Activated CD8-positive, alpha-beta T cell treated with anti-CD3 and anti-CD28 coated beads, Interleukin-2, amount 10 ng/mL, durations not matched to agents 7 days and 5 days (primary cell): ENCODE measurements at places on chromosomes 13 and 19.

DNA sequence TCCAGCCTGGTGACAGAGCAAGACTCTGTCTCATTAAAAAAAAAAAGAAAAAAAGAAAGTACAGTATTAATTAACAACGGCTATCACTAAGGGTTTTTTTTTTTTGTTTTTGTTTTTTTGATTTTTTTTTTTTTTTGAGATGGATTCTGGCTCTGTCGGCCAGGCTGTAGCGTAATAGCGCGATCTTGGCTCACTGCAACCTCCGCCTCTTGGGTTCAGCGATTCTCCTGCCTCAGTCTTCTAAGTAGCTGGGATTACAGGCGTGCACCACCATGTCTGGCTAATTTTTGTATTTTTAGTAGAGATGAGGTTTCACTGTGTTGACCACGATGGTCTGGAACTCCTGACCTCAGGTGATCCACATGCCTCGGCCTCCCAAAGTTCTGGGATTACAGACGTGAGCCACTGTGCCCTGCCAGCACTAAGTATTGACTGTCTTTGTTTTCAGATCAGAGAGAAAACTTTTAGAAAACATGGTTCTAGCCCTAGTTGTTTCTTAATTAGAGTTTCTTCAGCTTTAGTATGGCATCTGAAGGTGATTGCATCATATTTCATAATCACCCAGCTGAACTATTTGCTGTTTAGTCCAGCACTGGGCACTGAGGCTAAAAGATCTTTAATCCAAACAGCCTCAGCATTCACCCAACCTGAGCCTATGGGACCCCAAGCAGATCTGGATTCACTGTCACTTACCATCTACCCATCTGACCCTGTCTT lies 2.7 kb upstream of the GATAD2A start:
- DNase-seq = no peak

- DNase-seq = no peak
These were observed 308.3 kb downstream of the TBC1D4 start for GRCh38 chr13:75173457-75174356.

DNA sequence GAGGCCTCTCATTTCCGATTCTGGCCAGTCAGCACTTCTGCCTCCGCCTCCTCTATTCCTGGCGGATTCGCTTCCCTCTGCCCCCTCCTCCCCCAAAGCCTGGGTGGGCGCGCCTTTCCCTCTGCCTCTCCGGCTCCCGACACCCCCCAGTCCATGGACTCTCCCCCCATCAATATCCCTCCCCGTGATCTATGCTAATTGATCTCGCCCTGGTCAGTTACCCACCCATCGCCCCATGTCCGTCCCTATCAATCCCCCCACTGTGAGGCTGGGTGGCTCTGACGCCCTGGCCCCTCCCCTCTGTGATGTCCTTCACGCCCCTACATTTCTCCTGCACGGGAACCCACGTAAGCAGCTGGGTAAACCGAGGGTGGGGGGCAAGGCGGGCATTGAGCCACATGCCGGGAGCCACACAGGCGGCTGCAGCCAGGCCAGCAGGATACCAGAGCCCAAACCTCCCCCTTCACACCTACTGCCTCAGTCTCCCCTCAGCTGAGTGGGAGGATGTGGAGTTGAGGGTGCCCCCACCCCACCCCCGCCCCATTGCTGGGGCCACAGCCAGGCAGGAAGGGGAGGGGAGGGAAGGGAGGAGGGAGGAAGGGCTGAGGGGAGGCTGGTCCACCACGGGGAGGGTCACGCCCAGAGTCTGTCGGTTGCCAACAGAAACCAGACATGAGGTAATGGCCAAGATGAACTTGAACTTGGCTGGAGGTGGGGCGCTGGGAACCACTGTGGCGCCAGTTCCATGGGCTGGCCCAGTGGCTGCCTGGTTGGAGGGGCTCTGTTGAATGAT lies 21.0 kb downstream of the SMIM24 start:
- peak; percentile 33 for DNase-seq

- DNase-seq = no peak
These were observed 323.0 kb downstream of the DNAJC15 start for GRCh38 chr13:43346427-43346826.

DNA sequence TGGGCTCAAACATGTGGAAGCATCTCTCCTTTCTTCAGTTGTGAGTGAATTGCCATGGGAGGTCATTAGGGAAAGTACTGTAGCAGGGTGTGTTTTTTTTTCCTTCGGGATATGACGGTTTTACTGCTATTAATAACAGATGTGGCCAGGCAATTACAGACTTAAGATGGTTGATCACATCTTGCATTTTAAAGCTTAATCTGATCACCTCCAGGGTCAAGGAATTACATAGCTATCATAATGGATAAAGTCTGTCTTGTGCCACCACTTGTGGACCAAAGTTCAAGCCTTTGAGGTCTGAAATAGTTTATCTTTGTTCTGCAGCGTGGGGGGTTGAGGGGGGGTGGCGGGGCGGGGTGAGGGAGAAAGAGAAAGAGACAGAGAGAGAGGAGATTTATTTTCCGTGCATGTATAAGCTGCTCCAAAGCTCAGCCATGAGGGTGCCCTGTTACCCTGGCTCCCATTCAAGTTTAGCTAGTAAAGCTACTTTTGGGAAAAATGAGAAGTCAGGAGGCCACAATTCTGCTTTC lies 5.5 kb upstream of the SERP2 start:
- no peak for DNase-seq

DNA sequence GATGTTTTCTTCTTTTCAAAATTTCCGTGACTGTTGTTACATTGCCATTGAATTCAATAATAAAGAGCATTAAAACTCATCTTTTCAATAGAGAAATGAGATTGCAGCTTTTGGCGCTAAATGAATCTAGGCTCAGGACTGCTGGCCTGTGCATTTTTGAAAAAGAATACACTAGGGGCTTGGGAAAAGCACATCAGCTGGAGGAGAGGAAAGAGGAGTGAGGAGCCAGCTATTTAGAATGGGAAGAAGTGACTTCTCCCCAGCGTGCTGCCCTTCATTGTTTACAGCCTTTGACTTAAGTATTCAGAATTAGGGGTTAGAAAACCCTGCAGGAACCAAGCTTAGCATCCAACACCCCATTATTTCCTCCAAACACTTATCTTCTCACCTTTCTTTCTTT lies 43.3 kb downstream of the TNFSF11 start:
- no peak for DNase-seq

GRCh38 chr19:52140032-52140710 lies 433 bp upstream of the ZNF616 start:
- DNase-seq = no peak

DNA sequence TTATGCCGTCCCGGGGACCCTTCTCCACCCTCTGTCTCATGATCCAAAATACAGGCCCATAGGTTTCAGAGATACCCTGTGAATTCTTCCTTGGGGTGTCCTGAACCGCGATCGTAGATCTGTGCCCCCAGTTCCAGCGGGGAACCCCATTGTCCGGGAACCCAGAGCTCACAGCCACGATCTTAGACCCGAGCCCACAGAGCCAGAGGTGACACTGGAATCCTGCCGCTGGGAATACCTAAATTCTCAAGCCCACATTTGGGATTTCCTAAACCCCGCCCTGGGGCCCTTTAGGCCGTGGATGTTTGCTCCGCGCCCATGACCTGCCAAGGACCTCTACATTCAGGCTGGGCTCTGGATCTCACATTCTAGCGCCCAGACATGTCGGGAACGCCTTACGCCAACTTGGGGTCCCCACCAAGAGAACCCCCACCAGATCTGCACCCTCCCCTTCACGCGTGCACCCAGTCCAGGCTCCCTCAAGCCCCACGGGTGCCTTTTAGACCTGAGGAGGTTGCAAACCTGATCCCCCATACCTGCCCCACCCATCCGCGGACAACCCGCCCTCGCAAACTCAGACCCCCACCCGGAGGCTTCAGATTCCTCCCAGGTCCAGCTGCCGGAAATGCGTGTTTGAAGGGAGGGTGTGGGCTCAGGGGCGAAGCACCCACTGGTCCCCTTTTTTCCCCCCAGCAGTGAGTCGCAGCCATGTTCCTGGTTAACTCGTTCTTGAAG lies 605 bp downstream of the CAPNS1 start:
- peak; percentile 69 for DNase-seq

DNA sequence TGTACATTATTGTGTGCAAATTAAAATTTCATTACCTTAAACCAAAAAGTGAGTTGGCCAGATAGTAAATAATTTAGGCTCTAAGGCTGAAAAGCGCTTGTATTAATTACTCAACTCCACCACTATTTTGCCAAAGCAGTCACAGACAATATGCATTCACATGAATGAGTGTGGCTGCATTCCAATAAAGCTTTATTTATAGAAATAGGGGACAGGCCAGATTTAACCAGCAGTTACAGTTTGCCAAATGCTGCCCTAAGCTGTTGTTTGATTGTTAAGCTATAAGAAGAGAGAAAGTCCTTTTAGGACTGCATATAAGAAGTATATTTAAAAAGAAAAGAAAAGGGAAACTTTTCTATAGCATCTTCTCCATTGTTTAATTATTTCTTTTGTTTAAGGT lies 342.6 kb downstream of the ITGBL1 start:
- no peak for DNase-seq

GRCh38 chr19:46383171-46383815 lies 30.1 kb downstream of the CCDC8 start:
- no peak for DNase-seq

DNA sequence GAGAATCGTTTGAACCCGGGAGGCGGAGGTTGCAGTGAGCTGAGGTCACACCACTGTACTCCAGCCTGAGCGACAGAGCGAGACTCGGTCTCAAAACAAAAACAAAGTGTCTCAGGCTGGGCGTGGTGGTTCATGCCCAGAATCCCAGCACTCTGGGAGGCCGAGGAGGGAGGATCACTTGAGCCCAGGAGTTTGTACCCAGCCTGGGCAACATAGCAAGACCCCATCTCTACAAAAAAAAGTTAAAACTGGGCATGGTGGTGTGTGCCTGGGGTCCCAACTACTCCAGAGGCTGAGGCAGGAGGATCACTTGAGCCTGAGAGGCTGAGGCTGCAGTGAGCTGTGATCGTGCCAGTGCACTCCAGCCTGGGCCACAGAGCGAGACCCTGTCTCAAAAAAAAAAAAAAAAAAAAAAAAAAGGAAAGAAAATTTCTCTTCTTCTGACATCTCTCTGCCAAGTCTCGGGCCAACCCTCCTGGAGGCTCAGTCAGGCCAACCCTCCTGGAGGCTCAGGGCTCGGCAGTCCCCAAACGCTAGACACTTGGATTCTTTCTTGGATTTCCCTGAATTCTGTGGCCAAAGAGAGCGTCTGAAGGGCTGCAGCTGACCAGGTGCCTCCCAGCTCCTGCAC lies 26.3 kb downstream of the ARID3A start:
- no peak for DNase-seq

DNA sequence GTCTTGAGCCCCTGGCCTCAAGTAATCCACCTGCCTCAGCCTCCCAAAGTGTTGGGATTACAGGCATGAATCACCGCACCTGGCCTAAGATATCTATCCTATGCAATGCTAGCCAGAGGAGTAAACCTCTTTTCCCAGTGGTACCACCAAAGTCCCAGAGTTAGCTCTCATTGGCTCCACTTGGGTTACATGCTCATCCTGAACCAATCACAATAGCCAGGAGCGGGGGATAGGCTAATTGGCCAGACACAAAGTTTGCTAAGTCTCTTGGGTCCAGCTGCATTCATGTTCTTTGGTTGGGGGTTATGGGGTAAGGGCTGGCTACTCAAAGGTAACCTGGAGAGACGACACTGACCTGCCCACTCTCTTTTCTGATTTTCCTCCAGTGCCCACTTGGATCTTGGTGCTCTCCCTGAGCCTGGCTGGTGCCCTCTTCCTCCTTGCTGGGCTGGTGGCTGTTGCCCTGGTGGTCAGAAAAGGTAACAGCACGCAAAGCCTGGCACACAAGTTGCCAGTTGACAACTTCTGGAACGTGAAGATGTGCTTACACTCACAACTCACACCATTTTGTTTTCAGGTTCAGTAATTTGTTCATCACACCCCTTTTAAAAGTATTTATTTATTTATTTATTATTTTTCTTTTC lies 7.8 kb downstream of the C19orf38 start:
- DNase-seq = peak; percentile 47

- no peak for DNase-seq
These were observed 168.2 kb downstream of the FGF14 start for GRCh38 chr13:102233566-102234208.

GRCh38 chr13:43663474-43664090 lies 123.2 kb downstream of the ENOX1 start:
- DNase-seq = no peak

GRCh38 chr19:53906211-53907192 lies 2.6 kb upstream of the CACNG7 start:
- peak; percentile 75 for DNase-seq

DNA sequence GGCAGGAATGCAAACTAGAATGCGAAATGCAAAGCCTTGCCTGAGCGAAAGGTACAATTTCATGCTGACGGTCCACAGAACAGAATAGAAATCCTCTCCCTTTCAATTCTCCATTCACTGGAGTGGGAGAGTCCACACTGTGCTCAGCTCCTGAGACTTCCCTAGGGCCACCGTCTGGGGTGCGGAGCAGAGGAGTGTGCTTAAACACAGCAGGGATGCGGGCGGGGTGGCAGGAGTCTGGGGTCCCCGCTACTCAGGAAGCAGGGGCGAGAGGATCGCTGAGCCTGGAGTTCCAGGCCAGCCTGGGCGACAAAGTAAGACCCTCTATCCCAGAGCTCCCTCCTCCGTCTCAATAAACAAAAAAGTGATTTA lies 552 bp upstream of the ZNF816 start:
- DNase-seq = peak; percentile 30

- DNase-seq = no peak
These were observed 1920.9 kb upstream of the PCDH20 start for GRCh38 chr13:63336549-63336948.

GRCh38 chr19:30268601-30269000 lies 103.6 kb upstream of the ZNF536 start:
- DNase-seq = no peak

- DNase-seq = no peak
These were observed 4.6 kb downstream of the AP2S1 start for GRCh38 chr19:46845959-46846459.

GRCh38 chr13:99354371-99354951 lies 47.3 kb upstream of the GPR183 start:
- DNase-seq = peak; percentile 46

GRCh38 chr13:44646044-44646443 lies 69.9 kb upstream of the TSC22D1 start:
- no peak for DNase-seq

GRCh38 chr13:32969516-32969941 lies 46.7 kb upstream of the KL start:
- DNase-seq = no peak

GRCh38 chr19:33171222-33171795 lies 22.8 kb upstream of the LRP3 start:
- no peak for DNase-seq

DNA sequence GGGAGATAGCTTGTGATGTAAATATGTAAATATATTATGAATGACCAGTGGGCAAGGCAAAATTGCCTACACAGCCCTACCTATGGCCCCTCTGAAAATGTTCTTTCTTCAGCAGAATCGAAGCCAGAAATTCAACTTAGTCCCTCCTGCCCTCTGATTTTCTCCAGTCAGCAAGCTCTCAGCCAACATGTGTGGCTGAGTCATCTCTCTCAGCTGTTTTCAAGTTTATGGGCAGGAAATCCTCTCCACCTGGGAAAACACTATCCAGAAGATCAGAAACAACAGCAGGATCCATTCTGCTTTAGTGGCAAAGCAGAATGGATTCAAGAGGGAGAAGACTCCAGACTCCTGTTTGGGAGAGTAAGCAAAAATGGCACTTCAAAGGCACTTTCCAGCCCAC lies 8.9 kb upstream of the ZNF527 start:
- DNase-seq = no peak
